ENCODE measurements at places on chromosomes 13 and 19. TPM values are rescaled to one million over a fixed set of nuclear protein-coding genes. Genes with fewer than 3 reads are reported as not detected.

The ADM5 gene
- 1.7 TPM for total RNA-seq

The S1PR4 gene
- total RNA-seq: not detected

DNA sequence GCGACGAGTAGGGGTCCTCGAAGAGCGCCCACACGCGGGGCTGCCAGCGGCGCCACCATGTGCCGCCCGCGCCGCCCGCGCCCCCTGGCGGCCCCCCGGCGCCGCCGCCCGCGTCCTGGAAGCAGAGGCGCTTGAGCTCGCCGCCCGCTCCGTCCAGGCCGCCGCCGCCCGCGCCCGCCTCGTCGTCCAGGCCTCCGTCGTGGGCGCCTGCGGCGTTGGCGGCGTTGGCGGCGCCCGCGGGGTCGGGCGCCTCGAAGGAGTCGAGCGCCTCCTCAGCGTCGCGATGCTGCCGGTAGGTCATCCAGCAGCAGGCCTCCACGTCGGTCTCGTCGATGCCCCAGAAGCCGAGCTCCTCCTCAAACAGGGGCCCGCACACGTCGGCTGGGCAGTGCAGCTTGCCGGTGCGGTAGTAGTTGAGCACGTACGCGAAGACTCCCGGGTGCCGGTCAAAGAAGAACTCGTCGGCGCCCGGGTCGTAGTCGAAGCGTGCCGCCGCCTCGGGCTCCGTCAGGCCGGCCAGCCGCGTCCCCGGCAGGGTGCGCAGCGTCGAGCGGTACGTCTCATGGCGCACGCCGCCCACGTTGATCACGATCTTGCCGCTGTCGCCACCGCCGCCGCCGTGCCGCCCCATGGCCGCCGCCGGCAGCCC is 829 bp downstream of the KCNC3 start:
- no peak for DNase-seq

DNA sequence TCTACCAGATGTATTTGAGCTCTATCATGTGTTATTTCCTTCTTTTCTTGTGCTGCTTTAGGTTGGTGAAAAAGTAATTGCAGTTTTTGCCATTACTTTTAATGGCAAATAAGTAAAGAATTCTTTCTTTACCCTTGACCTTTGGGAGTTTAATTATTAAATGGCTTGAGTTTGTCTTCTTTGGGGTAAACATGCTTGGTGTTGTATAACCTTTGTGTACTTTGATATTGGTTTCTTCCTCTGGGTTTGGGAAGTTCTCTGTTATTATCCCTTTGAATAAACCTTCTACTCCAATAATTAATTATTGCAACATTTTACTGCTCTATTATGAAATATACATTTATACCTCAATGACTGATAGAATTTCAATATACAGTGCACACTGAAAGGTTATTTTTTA is 709.4 kb downstream of the PCDH17 start:
- no peak for DNase-seq

DNA sequence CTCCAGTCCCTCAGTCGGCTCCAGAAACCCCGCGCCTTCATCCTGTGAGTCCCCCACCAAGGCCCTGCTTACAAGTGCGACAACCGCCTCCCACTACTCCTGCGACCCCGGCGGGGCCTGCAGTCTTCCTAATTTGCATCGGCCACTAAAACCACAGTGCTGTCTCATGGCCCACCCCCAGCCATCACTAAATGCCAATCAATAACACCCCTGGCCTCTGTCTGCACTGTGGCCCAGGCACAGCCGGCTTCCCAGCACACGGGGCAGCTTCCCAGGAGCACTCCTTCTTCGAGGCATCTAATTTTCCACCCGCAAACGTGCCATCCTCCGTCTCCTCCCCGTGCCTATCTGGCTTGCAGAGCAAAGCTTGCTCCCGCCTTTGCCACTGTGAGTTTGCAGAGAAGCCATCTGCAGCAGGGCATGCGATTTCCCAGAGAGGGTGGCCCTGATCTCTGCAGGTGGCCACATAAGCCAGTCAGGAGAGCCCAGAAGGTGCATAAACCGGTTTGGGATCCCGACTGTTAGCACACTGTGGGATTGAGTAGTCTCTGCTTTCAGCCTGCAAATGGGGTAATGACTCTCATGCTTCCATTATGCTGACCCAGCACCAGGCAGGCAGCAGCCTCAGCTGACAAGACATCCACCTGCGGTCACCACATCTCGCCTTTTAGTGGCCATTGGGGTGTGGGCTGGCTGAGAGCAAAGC is 34.0 kb upstream of the USE1 start:
- DNase-seq: no peak

The DAND5 gene
- not detected for total RNA-seq

DNA sequence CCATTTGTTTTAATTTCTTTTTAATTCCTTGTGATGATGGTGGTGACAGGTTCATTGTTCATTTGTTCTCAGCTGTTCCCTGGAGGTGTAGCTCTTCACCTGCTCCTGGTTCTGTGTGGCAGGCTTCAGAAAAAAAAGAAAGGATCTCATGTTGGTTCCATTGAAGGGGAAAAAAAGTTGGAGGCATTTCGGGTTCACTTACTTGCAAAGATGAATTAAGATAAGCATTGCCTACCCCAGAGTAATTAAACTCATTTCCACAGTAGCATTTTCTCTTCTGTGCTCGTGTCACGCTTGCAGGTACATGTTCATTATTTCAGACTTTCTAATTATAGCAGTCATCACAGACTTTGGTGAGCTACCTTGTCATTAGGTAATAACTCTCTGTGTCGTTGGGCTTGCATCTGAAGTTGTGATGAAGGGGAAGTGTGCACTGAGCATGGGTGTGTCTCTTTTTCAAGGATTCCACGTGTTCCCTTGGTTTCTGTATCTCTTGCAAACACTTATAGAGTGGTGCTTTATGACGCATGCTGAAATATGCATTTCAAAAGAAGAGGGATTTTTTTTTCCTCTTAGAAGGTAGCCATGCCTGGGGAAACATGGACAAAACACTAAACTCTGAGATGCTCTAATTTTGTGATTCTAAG is 69.1 kb downstream of the MTUS2 start:
- DNase-seq: no peak

GRCh38 chr13:46571909-46572595 is 19.1 kb downstream of the LRCH1 start:
- no peak for DNase-seq

GRCh38 chr19:16067205-16067938 is 8.9 kb upstream of the TPM4 start:
- no peak for DNase-seq

The REEP6 gene
- total RNA-seq: 34.5 TPM

The PLIN4 gene
- total RNA-seq: 0.48 TPM

The CYP2A7 gene
- total RNA-seq: not detected

DNA sequence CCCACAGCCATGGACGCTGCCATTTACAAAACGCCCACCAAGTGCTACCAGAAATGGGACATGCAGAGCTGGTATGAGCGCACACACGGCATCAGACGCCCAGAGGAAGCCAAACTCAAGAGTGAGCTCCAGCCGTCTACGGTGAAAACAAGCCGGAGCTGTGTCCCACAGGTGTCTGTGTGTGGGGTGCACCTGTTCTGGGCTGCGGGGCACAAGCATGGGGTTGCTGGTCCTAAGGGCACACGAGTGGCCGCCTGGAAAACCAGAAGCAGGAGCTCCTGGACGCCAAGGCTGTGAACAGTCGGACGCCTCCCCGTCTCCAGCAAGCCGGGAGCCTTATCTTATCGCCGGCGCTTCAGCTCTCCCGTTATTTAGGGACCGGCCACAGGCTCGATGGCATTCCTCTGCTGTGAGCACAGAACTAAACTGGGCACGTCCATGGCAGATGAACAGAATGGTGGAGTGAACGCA is 1.3 kb downstream of the ADPRHL1 start:
- no peak for DNase-seq

DNA sequence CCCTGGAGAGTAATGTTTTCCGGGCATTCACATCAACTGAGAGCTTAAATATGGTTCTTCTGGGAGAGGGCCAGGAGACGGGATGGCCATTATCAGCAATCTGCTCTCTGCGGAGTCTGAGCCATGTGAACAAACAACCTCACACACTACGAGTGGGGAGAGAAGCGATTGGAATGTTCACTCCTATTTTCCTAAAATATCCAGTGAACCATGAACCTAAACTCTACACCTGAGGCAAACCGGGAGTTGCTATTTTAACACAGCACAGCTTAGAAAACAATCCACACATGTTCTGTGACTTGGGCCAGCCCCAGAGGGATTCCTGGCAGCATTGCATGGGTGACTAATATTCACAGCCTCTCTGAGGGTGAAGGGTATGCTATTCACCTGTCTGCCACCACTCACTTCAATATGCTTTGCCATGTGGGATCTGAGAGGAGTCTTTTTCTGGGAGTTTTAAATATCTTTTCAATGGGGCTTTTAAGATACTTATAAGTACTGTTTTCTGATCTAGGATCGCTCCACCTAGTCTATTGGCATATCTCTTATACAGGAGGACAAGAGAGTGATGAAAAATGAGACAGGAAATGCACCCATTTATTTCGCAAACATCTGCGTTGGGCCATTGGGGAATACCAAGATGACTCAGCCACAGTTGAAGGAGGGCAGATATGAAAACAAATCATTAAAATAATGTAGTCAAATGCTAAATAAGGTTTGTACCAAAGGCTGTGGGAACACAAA is 72.6 kb upstream of the SERP2 start:
- DNase-seq: no peak

The TNNT1 gene
- total RNA-seq: 27.6 TPM

The GIPC3 gene
- total RNA-seq: not detected

GRCh38 chr19:3816566-3817218 is 30.5 kb upstream of the MATK start:
- no peak for DNase-seq

DNA sequence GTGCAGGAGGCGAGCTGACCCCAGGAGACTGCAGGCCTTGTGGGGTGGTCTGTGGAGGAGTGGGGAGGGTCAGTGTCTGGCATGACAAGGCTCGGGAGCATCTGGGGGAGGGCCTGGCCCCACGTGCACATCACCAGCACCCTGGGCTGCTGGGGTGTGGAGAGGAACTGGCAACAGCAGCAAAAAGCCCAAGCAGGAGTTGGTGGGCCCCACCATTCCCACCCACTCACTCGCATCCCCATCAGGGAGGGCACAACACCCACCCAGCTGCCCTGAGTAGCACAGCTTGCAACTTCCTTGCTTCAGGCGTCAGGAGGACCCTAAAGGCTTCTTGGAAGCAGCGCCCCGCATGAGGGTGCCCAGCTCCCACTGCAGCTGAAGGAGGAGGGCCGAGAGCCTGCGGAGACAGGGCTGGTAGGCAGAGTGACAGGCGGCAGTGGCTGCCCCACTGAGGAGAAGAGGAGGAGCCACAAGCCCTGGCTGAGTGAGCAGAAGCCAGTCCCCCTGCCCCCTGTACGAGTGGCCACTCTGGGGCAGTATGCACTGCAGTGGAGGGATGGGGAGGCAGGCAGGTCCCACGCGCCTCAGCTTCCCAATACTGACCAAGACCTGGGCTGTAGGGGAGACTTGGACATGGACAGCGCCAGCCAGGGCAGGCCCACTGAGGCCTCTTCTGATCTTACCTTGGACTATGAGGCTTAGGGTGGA is 26.5 kb downstream of the ELL start:
- DNase-seq: no peak

DNA sequence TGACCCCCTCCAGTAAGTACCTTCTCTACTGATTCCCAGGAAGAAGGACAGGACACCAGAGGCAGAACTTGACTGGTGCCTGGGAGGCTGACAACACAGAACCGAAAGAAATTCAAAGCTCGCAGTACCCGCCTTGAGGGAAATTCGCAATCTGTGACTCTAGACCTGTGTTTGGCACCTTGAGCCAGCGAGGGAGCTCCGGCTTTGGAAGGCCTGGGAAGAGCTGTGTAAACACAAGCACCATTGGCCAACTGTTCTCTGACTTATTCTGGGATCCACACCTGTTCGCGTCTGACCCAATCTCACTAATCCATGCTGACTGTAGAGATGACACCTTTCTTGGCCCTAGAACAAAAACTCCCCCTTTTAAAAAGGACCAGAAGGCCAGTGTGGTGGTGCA is 50.7 kb downstream of the CEBPG start:
- DNase-seq: no peak

The PEAK3 gene
- total RNA-seq: not detected

- DNase-seq: no peak
Measured at GRCh38 chr19:51372649-51373504, at the start of gene NKG7. NKG7 (minus strand) TSS chr19:51372654; CDS start chr19:51372535, 119 bp downstream.

GRCh38 chr13:112179995-112180394 is 113.0 kb downstream of the SOX1 start:
- DNase-seq: no peak

- no peak for DNase-seq
Measured at GRCh38 chr13:85755123-85755522, 44.1 kb downstream of the SLITRK6 start.

All from type B pancreatic cell (in vitro differentiated cells).